ENCODE measurements at places on chromosomes 5 and 9. TPM values are rescaled to one million over a fixed set of nuclear protein-coding genes. Genes with fewer than 3 reads are reported as not detected.
A peak's percentile ranks its signal among the peaks of the same experiment; 100 is the strongest.

Gene EPB41L4A
- total RNA-seq, result 12.9 TPM

Gene CD14
- total RNA-seq, result 1.8 TPM

Gene CER1
- total RNA-seq, result not detected

DNA sequence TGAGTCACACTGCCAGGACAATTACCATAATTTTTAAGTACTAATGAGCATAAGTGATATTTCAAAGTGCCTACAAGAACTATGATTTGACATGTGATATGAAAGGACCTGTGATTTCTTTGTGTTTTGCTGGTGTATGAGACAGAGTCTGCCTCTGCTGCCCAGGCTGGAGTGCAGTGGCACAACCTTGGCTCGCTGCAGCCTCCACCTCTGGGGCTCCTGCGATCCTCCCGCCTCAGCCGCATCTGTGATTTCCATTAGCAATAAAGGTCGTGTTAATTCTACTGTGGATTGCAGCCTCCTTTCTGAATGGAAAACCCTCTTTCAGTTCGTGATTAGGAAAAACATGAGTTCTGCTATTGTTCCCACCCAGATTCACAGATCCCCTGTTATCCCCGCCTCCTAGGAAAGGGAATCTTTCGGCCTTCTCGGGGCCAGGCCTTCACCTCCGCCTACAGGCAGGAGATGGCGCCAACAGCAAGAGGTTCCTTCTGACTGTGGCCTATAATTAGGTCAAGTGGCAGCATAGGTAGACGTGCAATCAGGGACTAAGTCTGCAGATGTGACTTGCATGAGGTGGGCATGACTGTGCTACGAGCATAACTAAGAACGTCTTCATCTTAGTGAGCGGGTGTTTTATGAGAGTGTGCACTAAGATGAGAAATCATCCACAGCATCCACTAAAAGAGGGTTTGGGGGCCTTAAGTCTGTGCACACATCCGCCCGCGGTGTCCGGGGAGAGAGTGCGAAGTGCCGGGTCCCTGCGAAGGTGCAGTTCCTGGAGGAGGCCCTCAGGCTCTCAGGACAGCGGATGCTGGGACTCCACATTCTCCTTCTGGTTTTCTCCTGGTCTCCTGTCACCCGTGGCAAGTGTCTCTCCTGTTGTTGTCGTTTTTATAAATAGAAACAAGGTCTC lies 23.1 kb downstream of the TRIM7 start:
- no peaks in the 10 kb centered on the region for H3K36me3 ChIP-seq
- peaks cover 8% of the 10 kb centered on the region for H3K4me1 ChIP-seq
- no peak overlapping the region for H3K4me3 ChIP-seq
- peak; percentile 85 for DNase-seq

DNA sequence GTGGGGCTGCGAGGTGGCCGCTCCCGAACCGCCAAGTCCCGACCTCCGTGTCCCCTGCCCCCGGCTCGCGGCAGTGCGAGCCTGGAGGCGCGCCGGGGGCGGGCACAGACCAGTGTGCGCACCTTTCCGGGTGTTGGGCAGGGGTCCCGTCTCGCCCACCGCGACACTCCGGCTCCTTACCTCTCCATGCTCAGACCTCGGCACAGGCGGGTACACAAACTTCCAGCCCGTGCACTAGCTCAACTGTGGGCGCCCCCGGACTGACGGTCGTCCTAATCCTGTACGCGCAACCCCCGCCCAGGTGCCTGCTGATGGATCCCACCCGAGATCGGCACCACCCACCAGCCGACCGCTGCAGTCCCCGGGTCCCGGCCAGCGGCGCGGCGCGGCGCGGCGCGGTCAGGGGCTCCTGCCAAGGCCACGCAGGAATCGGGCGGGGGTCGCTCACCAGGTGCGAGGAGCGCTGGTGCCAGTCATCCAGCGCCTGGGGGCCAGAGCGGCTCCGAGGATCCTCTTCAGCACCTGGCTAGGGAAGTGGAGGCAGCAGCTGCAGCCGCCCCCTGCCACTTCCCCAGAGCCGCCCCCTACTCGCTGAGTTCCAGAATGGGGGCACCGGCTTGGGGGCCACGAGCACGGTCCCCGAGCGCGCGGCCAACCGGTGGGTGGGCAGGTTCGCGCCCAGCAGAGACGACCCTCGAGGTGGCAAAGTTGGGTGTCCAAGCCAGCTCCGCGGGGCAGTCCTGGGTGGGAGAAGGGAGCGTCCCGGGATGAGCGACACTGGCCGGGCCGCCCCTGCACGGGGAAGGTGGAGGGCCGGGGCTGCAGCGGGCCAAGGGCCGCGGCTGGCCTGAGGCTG lies 511 bp downstream of the SEMA5A start:
- peaks cover 17% of the 10 kb centered on the region for H3K4me1 ChIP-seq
- H3K27ac ChIP-seq, result no peak overlapping the region
- H3K36me3 ChIP-seq, result no peaks in the 10 kb centered on the region
- H3K27me3 ChIP-seq, result peaks cover 7% of the 10 kb centered on the region
- no peak overlapping the region for H3K4me3 ChIP-seq

- no peaks in the 10 kb centered on the region for H3K27me3 ChIP-seq
- H3K4me1 ChIP-seq, result no peaks in the 10 kb centered on the region
- no peaks in the 10 kb centered on the region for H3K36me3 ChIP-seq
- DNase-seq, result no peak
- no peak overlapping the region for H3K27ac ChIP-seq
These were observed 17.4 kb upstream of the PLEKHG4B start for GRCh38 chr5:74503-75109.

DNA sequence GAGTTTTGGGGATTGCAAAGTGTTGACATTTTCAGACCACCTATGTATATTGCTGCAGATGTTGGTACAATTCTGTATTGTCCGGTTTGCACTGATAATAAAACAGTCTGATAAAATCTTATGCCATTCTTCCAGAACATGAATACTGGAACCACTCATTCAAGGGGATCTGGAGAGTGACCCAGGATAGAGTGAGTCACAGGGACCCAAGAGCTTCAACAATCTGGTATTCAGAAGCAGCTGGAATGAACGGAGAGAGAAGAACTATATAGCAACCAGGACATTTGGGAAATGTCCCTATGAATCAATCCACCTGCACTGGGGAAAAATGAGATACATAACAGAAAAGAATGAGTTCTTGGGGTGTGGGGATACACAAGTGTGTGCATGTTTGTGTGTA lies 73.3 kb downstream of the SH3TC2 start:
- H3K27ac ChIP-seq, result no peak overlapping the region
- no peaks in the 10 kb centered on the region for H3K27me3 ChIP-seq
- H3K4me3 ChIP-seq, result no peak overlapping the region
- DNase-seq, result no peak

DNA sequence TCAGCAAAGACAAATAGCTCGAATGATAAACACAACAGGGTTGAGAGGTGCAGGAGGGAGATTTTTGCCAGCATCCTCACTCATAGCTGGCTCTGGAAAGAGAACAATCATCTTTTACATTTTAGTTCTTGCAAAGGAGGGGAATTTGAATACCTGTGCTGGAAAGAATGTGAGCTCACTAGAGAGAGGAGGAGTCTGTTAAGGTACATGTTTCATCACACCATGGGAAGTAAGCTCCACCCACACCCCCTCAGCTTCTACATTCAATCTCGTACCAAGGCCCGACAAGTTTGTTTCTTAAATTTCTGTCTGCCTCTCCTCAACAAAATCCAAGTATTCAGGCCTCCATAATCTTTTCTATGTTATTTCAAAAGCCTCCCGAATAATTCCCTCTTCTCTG lies 254.6 kb downstream of the BRINP1 start:
- no peak for DNase-seq
- no peaks in the 10 kb centered on the region for H3K4me1 ChIP-seq
- no peaks in the 10 kb centered on the region for H3K36me3 ChIP-seq
- no peak overlapping the region for H3K27ac ChIP-seq
- H3K27me3 ChIP-seq, result no peaks in the 10 kb centered on the region
